ENCODE measurements at places on chromosomes 3 and 15.

- no peak for DNase-seq
These were observed 877 bp downstream of the NIT2 start for GRCh38 chr3:100335434-100335833.

DNA sequence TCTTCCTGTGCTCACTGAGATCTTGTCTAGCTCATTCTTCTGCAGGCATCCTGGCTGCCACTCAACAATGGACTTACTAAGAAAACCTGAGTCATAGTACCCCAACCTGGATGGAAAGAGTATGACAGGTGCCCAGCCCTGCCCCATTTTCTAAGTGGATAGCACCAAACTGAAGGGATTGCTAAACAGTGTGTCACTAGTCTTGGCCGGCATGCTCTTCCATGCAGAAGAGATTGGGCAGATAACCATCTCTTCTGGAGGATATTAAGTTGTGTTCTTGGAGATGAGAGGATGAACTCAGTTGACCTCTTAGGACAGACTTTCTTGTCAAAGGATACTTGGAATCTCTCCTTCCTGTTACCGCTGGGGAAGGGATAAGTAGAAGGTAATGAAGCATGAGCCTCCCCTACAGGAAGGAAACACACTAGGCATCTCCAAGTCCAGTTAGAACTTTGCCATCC, 797.5 kb downstream of the AGBL1 start:
- no peak for DNase-seq

DNA sequence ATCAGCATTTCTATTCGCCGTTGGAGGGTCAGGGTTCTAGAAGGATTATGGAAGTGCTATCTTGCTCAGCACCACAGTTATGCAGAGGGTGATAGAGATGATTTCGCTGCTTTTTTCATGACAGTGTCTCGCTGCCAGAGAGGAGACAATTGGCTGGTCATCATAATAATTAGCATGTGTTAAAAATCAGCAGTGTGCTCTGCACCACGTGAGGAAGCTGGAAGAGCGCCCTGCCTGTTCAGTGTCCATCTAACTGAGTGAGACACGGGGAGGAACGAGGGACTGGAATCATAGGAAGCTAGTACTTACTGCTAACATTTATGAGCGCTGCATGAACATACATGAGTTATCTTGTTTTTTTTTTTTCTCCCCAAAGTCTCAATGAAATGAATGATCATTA, 116.2 kb upstream of the PLAAT1 start:
- DNase-seq: no peak

- no peak for DNase-seq
These were observed 401.8 kb downstream of the SHQ1 start for GRCh38 chr3:72446218-72447058.

- no peak for DNase-seq
These were observed 23.3 kb downstream of the IL1RAP start for GRCh38 chr3:190537146-190537545.

GRCh38 chr3:153963012-153963411, 158.2 kb upstream of the ARHGEF26 start:
- no peak for DNase-seq

GRCh38 chr3:26198609-26199008, 408.7 kb downstream of the OXSM start:
- no peak for DNase-seq

- no peak for DNase-seq
These were observed 78.7 kb downstream of the TMEM266 start for GRCh38 chr15:76138436-76138835.

DNA sequence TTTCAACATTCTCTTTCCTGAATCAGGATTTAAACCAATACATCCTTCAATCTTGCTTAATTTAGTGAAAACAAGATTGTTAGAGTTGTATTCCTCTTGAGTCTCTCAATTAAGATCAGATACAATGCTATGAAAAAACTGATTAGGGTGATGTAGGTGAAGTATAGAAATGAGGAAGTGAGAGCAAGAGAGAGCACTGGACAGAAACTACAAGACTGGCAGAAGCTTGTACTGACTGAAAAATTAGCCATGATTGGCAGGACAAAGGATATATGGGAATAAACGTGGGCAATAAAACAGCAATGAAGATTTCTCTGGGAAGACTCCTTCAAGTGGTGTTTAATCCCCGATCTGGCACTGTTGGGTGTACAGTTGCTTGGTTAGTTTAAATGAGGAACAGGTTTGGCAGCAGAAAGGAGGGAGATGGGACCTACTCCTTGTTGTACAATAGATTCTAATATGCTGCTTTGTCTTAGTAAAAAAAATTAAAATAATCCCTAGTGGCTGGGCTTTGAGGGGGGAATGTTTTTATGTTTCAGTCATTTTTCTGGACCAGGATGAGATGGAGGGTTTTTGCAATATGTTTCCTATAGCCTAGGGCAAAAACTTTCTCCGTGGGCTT, 252.7 kb downstream of the SLC9A9 start:
- DNase-seq: no peak
